ENCODE measurements at places on chromosomes 16 and 17.

DNA sequence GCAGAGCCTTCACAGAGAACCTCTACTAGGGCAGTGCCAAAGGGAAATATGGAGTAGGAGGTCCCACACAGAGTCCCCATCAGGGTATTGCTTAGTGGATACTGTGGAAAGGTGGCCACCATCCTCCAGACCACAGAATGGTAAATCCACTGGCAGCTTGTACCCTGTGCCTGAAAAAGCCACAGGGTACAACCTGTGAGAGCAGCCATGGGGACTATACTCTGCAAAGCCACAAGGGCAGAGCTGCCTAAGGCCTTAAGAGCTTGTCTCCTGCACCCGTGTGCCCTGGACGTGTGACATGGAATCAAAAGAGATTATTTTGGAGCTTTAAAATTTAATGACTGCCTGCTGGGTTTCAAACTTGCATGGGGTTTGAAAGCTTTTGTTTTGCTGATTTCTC, 118.0 kb upstream of the SEC14L1 start:
- H3K27ac ChIP-seq = no peak overlapping the region
- no peaks in the 10 kb centered on the region for H3K4me1 ChIP-seq
- H3K27me3 ChIP-seq = no peaks in the 10 kb centered on the region
- no peak for DNase-seq
- no peaks in the 10 kb centered on the region for H3K36me3 ChIP-seq

GRCh38 chr17:81030741-81031565, 4.0 kb upstream of the BAIAP2 start:
- no peak overlapping the region for H3K27ac ChIP-seq
- H3K36me3 ChIP-seq = no peaks in the 10 kb centered on the region
- H3K4me1 ChIP-seq = no peaks in the 10 kb centered on the region
- H3K4me3 ChIP-seq = no peak overlapping the region
- no peak for DNase-seq

- H3K27ac ChIP-seq = no peak overlapping the region
- peak; percentile 79 for DNase-seq
- peaks cover 4% of the 10 kb centered on the region for H3K4me1 ChIP-seq
- no peak overlapping the region for H3K4me3 ChIP-seq
Observed at GRCh38 chr17:8060274-8060673, 21.4 kb downstream of the ALOX15B start.

DNA sequence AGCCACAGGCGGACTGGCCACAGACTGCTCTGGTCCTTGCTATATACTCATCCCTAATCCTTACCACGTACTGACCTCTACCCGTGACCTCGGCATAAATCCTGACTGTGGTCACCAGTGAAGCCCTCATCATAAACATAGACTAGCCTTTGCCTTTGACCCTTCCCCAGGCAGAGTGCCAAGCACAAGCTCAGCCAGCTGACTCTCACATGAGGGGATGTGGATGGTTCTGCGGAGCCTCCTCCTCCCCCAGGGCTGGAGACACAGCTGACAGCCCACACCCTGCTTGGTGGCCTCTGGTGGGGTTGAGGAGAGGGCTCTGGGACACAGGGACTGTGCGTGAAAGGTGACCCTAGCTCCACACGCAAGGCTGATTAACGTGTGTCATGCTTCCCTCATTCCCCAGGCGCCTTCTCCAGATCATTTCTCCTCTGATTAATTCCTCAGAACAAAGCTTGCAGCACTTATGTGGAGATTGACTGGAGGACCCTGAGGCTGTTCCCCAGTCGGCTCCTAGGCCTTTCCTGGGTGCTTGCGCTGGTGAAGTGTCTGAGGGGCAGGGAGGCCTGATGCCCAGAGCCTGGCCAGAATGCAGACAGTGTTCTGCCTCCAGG, 241.5 kb upstream of the NLRP1 start:
- no peaks in the 10 kb centered on the region for H3K27me3 ChIP-seq
- no peak overlapping the region for H3K27ac ChIP-seq
- H3K4me3 ChIP-seq = no peak overlapping the region
- H3K36me3 ChIP-seq = no peaks in the 10 kb centered on the region
- no peaks in the 10 kb centered on the region for H3K4me1 ChIP-seq

DNA sequence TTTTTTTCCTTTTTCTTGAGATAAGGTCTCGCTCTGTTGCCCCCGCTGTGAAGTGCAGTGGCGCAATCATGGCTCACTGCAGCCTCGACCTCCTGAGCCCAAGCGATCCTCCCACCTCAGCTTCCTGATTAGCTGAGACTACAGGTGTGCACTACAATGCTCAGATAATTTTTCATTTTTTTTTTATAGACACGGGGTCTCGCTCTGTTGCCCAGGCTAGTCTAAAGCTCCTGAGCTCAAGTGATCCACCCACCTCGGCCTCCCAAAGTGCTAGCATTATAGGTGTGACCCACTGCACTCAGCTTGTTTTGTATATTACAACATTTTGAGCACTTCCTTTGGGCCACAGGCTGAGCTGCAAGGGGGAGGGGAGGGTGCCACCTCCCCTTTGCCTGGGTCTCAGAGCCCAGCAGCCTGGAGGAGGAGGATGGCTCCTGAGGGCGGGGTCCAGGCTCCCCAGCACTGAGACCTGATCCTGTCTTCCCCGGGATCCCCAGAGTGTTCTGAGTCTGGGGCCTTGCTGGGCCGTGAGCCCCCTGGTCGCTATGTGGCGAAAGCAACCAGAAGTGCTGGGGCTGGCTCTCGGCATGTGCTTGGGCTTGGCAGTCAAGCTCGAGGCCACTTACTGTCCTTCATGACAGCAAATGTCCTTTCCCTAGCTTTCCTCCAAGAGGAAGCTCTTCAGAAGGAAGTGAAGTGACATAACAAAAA, 8.1 kb downstream of the DEF8 start:
- DNase-seq = no peak
- H3K4me3 ChIP-seq = no peak overlapping the region
- H3K27me3 ChIP-seq = no peaks in the 10 kb centered on the region
- no peaks in the 10 kb centered on the region for H3K36me3 ChIP-seq
- no peak overlapping the region for H3K27ac ChIP-seq

DNA sequence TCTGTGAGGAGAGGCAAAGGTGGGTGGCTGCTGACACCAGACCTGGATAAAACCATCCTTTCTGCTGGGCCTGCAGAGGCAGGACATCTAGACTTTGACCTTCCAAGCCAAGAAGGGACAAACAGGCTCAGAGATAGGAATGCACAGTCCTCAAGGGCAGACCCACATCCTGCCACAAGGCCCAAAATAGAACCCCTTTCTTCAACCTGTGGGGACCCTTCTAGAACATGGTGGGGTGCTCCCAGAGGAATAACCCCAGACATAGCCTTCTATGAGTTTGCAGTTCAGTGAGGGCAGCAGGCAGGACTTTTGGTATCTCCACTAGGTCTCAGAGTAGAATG, 3.8 kb upstream of the CBFB start:
- no peak for DNase-seq
- H3K27me3 ChIP-seq = no peaks in the 10 kb centered on the region
- no peaks in the 10 kb centered on the region for H3K36me3 ChIP-seq
- peaks cover 6% of the 10 kb centered on the region for H3K4me1 ChIP-seq

DNA sequence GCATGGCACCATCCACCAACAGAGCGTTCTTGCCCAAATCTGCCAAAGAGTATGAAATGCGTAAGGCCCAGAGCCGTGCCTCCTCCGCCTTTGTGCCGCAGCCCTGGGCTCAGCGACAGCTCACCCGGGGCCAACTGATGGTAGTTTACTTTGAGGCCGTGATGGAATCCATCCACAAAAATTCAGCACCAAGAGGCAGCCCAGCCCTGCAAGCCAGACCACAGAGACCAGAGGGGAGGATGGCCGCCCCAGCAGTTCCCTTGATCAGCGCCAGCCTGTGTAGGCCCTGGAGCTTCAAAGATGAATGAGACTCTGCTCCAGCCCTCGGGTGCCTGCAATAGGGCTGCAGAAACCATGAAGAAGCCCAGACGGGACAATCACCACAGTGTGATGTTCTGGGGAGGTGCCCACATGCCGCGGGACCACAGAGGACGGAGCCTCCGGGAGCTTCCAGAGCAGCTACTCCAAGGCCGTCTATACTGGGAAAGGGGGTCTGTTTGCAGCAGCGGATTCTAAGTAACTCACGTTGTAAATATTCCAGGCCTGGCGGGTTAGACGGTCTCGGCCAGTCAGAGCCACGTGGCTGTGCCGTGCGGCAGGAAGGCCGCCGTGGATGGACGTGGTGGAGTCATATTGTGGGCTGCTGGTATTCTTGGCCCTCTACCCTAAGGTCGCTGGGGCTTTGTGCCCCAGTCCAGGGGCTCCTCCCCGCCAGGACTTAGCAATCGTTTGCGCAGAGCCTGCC, 80.3 kb downstream of the RBFOX3 start:
- H3K36me3 ChIP-seq = no peaks in the 10 kb centered on the region
- H3K27ac ChIP-seq = no peak overlapping the region
- DNase-seq = no peak
- H3K4me3 ChIP-seq = no peak overlapping the region
- H3K4me1 ChIP-seq = no peaks in the 10 kb centered on the region

- no peak overlapping the region for H3K27ac ChIP-seq
- H3K4me3 ChIP-seq = no peak overlapping the region
- H3K4me1 ChIP-seq = no peaks in the 10 kb centered on the region
- DNase-seq = no peak
Observed at GRCh38 chr16:85220964-85221731, 108.9 kb upstream of the CIBAR2 start.

DNA sequence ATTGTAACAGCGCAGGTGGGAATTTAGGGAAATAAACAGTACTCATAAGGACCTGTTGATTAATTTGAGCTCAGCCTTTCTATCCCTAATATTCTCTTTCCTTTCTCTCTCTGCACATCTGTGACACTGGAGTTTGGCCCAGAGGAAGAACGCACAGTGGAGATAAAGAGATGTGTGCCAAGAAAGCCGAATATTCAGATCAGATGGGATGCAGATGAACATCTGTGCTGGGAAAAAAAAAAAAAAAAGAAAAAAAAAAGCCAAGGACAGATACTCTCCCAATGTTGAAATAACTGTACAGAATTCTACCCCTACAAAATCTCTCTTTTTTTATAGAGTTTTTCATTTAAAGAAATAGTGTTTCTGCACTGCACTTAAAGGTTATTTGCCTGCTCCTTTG, 485.4 kb downstream of the KCNJ2 start:
- H3K27ac ChIP-seq = no peak overlapping the region
- no peaks in the 10 kb centered on the region for H3K36me3 ChIP-seq
- no peak overlapping the region for H3K4me3 ChIP-seq
- DNase-seq = no peak
- H3K27me3 ChIP-seq = no peaks in the 10 kb centered on the region

- DNase-seq = no peak
- H3K36me3 ChIP-seq = no peaks in the 10 kb centered on the region
- H3K27me3 ChIP-seq = 0 out of 2 replicates have a peak, but pooled peaks cover 3% of the 10 kb centered on the region
Observed at GRCh38 chr17:8916466-8916865, 49.0 kb upstream of the PIK3R6 start.

GRCh38 chr16:52603015-52603414, 56.1 kb upstream of the TOX3 start:
- H3K36me3 ChIP-seq = no peaks in the 10 kb centered on the region
- no peak overlapping the region for H3K27ac ChIP-seq
- no peak for DNase-seq
- no peak overlapping the region for H3K4me3 ChIP-seq

GRCh38 chr17:28199115-28199514, 119.9 kb upstream of the TMEM97 start:
- no peak for DNase-seq
- H3K27me3 ChIP-seq = no peaks in the 10 kb centered on the region
- no peak overlapping the region for H3K4me3 ChIP-seq
- no peaks in the 10 kb centered on the region for H3K4me1 ChIP-seq

GRCh38 chr16:27471661-27472060, 69.7 kb downstream of the IL21R start:
- no peaks in the 10 kb centered on the region for H3K36me3 ChIP-seq
- no peak overlapping the region for H3K4me3 ChIP-seq
- H3K27me3 ChIP-seq = no peaks in the 10 kb centered on the region
- no peak overlapping the region for H3K27ac ChIP-seq
- DNase-seq = no peak
- H3K4me1 ChIP-seq = no peaks in the 10 kb centered on the region

DNA sequence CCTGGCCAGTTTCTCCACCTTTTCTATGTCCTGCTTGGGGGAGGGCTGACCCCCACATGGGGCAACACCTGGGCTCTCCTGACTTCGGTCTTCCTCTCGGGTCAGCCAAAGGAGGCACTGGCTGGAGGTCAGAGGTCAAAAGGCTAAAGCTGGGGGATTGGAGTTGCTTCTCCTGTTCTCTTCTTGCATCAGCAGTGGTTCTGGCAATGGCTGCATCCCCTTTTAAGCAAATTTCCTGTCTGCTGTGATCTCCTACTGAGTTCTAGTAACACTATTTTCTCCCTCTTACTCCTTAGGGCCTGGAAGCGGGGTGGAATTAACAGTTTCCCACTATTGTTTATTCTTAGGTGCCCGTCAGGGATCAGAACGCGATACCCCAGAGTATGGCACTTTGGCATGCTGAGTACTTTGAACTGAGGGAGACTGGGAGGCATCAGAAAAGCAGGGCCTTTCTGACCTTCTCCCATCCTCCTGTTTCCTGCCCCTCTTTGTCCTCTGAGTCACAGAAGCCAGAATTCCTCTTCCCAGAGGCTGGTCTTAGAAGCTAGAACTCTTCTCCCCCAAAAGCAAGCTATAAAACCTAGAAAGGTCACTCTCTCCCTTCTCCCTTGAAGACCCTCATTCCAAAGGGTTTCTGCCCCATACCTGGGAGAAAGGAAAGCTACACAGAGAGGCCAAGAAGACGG, 268.2 kb downstream of the STX8 start:
- no peaks in the 10 kb centered on the region for H3K36me3 ChIP-seq
- DNase-seq = no peak
- H3K27ac ChIP-seq = no peak overlapping the region
- H3K4me1 ChIP-seq = no peaks in the 10 kb centered on the region

- no peak overlapping the region for H3K27ac ChIP-seq
- H3K4me3 ChIP-seq = no peak overlapping the region
- H3K36me3 ChIP-seq = peaks cover 5% of the 10 kb centered on the region
- H3K4me1 ChIP-seq = no peaks in the 10 kb centered on the region
Observed at GRCh38 chr17:50995668-50996067, 125.0 kb downstream of the SPAG9 start.

GRCh38 chr17:27417596-27418365, 38.5 kb upstream of the KSR1 start:
- H3K4me1 ChIP-seq = 0 out of 2 replicates have a peak, but pooled peaks cover 5% of the 10 kb centered on the region
- H3K27ac ChIP-seq = no peak overlapping the region
- no peaks in the 10 kb centered on the region for H3K27me3 ChIP-seq

- DNase-seq = no peak
- no peaks in the 10 kb centered on the region for H3K4me1 ChIP-seq
- no peaks in the 10 kb centered on the region for H3K36me3 ChIP-seq
- no peaks in the 10 kb centered on the region for H3K27me3 ChIP-seq
Observed at GRCh38 chr16:75048530-75048929, 49.7 kb downstream of the ZNRF1 start.

DNA sequence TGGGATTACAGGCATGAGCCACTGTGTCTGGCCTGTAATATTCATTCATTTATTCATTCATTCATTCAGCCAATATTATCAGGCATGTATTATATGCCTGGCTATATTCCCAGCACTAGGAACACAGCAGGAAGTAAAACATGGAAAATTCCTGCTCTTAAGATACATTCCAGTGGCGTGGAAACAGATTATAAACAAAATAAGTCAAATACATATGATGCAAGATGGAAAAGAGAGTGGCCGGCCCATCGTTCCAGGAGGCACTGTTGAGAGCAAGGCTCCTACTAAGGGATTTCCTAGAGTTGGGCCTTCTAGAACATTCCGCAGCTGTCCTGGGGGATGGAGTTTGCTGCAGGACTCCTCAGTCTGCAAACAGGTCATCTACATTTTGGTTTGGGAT, 17.7 kb downstream of the ADCY9 start:
- DNase-seq = no peak
- H3K36me3 ChIP-seq = no peaks in the 10 kb centered on the region
- no peaks in the 10 kb centered on the region for H3K4me1 ChIP-seq
- H3K27me3 ChIP-seq = no peaks in the 10 kb centered on the region
- H3K4me3 ChIP-seq = no peak overlapping the region
- no peak overlapping the region for H3K27ac ChIP-seq

All from MM.1S (cell line).